ENCODE measurements at places on chromosomes 12 and 14.

DNA sequence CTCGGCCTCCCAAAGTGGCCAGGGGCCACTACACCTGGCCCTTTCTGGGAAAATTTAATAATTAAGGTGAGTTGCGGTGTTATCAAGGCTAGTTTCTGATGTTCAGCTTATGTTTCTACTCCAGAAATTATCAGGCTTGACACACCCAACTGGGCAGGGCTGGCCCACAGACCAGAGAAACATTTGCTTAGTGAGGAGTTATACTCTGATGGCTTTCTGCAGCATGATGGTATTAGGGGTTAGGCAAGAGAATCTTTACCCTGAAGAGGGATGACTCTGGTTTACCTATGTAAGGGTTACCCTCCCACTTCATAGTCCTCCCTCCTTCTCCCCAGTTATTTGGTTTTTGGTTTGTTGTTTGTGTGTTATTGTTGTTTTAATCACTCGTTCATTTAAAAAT is 24.5 kb upstream of the HECTD1 start:
- no peak for DNase-seq

- no peak for DNase-seq
Observed at GRCh38 chr14:77219591-77219990, 38.0 kb downstream of the TMEM63C start.

DNA sequence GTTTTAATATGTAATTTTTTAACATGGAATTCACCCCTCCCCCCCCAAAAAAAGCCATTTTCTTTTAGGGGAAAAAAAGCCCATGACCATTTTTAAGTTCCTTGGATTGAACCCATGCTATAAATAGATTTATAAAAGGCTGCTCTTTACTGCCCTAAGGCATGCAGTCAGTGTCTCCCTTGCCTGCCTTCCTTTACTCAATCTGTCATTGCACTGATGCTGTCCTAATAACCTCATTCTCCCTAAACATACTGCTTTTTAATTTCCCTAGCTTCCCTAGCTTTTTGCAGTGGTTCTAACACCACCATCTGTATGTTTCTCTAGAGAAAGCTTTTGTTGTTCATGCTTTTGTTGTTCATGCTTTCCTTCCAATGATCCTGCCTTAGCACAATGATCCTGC is 83.0 kb downstream of the SLC2A13 start:
- no peak for DNase-seq

- no peak for DNase-seq
Observed at GRCh38 chr14:99725774-99726537, 41.9 kb downstream of the CYP46A1 start.

DNA sequence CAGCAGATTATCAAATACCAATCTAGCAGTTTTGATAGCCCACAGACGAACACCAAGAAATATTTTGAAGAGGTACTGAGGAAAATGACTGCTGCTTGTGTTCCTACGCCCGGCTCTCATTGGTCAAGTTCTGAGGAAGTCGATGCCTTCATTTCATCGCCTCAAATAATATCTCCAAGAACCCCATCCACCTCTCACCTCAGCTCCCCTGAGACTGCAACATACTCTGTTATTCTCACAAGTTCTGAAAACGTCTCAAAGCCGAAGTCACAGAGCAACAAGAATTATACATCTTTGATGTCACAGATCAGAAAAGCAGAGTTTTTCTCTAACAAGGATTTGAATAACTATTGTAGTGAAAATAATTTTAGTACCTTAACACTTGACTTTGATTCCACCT is 55.5 kb upstream of the BCAT1 start:
- DNase-seq, result no peak

DNA sequence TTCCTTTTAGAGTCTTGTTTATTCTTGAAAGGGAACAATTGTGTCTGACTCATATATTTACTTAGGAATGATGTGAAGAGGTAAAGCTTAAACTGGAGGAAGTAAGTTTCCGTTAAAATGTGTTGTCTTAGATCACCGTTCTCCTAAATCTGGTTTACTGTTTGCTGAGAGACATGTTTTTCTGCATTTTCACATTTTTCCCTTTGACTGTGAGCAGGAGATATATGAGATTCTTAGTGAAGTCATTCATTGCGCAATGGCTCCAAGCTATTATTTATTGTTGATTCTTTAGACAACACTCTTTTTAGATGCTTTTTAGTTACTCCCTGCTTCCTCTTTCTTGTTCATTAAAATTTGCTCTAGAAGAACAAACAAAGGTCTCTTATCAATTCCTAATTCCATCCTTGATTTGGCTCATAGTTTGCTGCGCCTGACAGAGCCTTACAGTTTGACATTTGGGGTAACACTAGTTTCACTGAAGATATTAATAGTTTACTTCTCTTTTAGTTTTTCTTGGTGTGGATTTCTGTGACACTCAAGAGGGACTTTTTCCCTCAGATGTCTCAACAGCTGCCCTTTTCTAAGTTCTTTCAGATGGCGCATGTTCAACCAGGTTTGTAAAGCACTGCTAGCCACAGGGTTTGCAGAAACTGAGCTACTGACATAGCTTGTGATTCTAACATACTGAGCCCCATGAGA is 11.4 kb downstream of the CLECL1 start:
- DNase-seq, result no peak

DNA sequence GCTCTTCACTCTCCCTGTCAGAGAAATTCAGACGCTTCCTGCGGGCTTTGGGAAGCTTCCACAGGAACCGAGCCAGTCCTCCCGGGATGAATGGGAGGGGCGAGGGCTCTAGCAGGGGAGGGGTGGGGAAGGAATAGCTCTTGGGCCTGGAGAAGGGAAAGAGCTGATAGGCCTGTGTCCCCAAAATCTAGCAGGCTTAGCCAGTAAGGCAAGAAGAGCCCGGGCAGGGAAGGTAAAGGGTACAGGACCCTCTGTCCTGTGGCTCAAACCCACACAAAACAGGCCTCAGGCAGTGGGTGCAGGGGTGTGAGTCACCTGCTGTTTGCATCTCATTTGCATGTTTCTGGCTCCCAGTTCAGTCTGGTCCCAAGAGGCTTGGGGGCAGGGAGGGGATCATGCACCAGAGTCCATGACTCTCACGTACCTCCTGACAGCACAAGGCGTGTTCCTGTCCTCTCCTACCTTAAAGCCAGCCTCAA is 8.7 kb upstream of the SMUG1 start:
- DNase-seq, result no peak

GRCh38 chr14:75119056-75119455 is 7.8 kb downstream of the NEK9 start:
- no peak for DNase-seq

- no peak for DNase-seq
Observed at GRCh38 chr14:23066855-23067744, 9.8 kb upstream of the CDH24 start.

GRCh38 chr12:52965337-52965731 is 16.4 kb downstream of the KRT18 start:
- no peak for DNase-seq

- DNase-seq, result no peak
Observed at GRCh38 chr14:23063601-23064000, 6.3 kb upstream of the CDH24 start.

DNA sequence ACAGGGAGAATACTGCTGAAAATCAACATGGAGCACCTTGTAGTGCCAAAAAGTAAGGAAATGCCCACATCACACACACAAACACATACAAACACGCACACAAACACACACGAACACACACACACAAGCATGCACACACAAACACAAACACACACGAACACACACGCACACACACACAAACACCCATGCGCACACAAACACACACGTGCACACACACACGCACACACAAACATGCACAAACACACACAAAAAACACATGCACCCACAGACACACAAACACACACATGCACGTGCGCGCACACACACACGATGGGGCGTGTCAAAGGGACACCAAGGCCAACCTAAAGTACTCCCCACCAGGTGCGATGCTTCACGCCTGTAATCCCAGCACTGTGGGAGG is 61.7 kb upstream of the C14orf180 start:
- no peak for DNase-seq

DNA sequence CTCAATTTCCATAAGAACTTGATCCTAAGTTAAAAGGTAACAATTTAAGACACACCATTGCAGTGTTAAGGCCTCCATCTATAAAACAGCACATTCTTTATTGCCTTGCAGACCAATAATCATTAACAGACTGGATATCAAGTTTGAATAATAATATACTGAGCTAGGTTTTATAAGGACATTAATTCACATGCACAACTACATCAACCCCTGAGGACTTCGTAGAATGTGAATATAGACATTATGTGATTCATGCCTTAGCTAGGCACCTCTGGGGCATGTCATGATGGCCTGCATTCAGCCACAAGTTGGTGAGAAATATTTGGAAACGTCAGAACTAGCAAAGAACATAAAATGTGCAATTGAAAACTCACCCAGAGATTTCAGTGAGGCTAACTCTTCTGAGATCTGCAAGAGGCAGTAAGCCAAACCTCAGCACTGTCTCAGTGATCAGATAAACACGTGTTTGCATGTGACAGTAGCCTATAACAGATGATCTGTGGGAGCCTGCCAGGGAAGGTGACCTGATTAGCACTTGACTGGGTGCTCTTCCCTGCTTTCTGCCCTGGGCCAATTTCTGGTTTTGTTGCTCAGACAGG is 492.2 kb downstream of the FLRT2 start:
- no peak for DNase-seq

DNA sequence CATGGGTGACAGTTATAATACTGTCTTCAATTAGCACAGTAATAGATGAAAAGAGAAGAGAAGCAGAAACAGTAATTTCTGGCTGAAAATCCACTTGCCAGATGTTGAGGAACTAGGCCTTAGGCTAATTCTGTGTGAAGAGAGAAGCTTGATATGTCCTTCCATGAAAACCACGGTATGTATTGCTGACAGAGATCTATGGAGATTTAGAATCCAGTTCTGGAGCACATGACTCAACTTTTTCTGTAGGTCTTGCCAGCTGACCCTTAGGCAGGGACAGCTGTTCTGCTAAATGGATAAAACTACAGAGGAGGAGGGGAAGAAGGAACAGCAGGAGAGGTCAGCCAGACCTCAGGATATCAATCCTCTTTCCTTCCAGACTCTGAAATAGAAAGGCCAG is 211.5 kb downstream of the PRKD1 start:
- DNase-seq, result no peak

DNA sequence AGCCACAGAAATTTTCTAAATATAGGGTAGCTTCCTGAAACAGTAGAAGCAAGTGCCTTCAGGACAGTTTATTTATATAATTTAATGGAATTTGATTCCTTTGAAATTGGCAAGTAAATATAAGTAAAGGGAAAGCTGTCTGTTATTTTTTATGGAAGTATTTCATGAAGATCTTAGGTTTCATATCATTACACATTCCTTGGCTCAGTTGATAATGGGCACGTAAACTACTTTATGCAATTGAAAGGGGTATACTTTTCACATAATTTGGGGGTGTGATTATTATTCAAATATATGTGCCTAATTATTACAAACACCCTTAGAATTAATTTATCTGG is 71.1 kb upstream of the RAP1B start:
- no peak for DNase-seq

GRCh38 chr12:6821591-6822425 is at the start of gene GPR162:
Gene GPR162, plus strand, starts transcription at chr12:6821821. Its CDS starts 2,078 bp downstream, at chr12:6823899.
- peak; percentile 57 for DNase-seq

- no peak for DNase-seq
Observed at GRCh38 chr14:68546839-68547238, 246.0 kb downstream of the ZFP36L1 start.

- DNase-seq, result no peak
Observed at GRCh38 chr12:68612202-68612601, 1.5 kb downstream of the RAP1B start.

DNA sequence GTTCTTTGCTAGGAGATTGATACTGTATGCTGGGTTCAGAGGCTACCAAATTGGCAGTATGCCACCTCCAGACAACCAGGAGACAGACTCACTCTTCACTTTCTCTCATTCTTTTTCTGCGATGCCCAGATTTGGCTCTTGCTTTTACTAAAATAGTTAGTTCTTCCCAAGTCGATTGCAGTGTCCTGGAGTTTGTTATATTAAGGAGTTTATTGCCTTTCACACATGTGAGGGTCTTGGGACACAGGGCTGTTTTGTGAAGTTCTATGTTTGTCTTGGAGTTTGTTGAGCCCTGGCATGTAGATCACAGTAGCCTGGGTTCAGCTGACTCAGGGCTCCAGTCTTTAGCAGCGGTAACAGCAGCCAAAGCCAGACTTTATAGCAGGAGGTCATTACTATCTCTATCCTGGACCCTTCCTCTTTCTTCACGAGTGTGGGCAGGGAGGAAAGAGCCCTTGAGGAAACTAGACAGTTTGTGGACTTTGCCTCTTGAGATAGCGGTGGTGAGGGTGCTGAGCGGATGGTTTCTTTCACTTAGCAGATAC is 1.6 kb downstream of the MLEC start:
- DNase-seq, result no peak

DNA sequence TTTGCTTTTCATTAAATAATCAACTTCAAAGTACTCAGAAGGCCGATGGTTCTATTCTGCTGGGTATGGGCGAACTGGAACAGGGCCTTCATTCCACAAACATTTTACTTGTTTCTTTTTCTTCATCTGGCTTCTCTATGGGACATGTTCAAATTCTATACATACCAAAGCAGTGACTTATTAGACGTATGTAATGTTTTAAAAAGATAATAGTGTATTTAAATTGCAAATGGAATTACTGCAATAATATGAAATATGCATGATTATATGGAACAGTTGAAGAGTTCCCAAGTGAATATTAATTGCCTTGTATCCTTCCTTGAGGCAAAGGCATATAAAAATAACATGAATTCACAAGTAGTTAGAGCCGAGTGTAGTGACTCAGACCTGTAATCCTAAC is 75.5 kb downstream of the FAR2 start:
- no peak for DNase-seq

- DNase-seq, result no peak
Observed at GRCh38 chr14:70721542-70721941, 79.8 kb downstream of the TTC9 start.

GRCh38 chr12:54191126-54191525 is 2.3 kb upstream of the SMUG1 start:
- DNase-seq, result no peak

GRCh38 chr12:62075870-62076269 is 184.3 kb upstream of the USP15 start:
- DNase-seq, result no peak

GRCh38 chr14:72892103-72892878 is 1.6 kb downstream of the DPF3 start:
- no peak for DNase-seq

GRCh38 chr12:46891306-46891705 is 65.5 kb upstream of the SLC38A4 start:
- no peak for DNase-seq

- no peak for DNase-seq
Observed at GRCh38 chr14:77327111-77327510, 6.3 kb downstream of the GSTZ1 start.

- DNase-seq, result no peak
Observed at GRCh38 chr12:58452546-58452945, 467.8 kb downstream of the LRIG3 start.
